RPMI7951 (cell line): ENCODE measurements at places on chromosomes 3 and 15.

- DNase-seq: peak; percentile 64
These were observed 64.3 kb downstream of the LEO1 start for GRCh38 chr15:51907136-51907862.

GRCh38 chr15:36814105-36814504 lies 234.7 kb downstream of the CDIN1 start:
- DNase-seq: no peak

DNA sequence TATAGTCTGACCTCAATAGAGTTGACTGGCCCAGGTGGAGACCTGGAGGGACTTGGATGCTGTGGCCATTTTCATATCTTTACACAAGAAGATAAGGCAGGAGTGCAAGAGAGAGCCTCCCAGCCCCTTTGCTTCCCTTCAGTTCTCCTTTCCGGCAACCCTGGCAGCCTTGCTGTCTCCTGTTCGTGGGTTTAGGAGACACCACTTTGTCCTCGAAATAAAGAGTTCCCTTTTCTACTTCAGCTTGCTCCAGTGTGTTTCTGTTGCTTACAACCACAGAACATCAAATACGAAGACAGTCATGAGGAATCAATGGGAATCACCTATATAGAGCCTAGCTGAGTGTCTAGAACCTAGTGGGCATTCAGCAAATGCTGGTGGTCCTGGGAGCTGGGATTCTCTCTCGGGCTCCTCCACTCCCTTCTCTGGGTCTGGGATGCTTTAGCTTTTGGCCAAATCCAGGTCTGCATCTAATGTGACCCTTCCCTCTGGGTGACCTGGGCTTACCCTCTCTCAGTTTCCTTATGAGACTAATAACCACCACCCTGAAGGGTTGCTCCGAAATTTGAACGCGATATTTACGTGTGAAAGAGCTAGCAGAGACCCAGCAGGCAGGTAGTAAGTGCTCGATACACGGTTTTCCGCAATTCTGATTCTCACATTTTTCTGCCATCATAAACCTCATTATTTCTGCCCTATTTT lies 44.5 kb downstream of the PCSK6 start:
- no peak for DNase-seq

DNA sequence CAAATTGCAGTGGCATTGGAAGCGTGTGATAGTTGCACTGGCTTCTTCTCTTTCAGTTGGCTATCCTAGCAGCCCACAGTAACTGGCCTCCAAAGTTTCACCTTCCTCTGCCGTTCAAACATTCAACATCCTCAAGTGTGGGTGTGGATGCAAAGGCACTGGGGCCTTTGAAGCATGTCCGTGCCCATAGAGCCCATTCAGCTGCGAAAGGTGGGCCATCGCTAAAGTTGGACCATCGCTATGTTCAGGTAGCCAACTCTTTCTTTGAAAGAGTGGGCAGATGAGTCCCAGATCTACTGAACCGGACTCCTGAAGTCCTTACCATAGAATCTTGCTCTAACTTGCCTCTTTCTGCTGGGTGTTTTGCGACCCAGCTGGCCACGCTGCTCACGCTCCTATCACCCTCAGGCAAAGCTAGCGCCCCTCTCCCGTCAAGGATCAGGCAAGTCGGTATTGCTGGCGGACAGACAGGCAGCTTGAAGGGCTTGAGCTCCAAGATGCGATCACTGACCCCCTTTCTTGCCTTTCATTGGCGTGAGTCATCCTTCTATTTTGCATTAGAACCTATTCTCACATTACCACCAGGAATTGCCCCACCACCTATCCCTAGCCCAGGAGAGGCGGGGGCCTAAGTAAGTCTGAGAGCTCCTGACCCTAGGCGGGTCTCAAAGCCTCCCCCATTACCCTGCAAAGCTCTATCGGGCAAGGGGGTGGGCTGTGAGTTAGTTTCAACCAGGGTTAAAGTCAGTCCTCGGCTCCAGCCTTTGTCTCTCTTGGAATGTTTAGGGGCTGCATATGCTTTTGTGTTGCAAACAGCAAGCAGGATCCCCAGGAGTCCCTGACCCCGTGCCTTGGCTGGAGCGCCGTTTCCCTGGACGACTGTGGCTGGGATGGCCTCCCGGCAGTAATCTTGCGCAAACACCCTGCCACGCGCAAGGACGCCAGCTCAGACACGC lies 28.7 kb downstream of the ZIC4 start:
- no peak for DNase-seq

- peak; percentile 52 for DNase-seq
These were observed 557.9 kb downstream of the FGF12 start for GRCh38 chr3:192169332-192169915.

- no peak for DNase-seq
These were observed 135.3 kb downstream of the FNDC3B start for GRCh38 chr3:172174513-172175253.

DNA sequence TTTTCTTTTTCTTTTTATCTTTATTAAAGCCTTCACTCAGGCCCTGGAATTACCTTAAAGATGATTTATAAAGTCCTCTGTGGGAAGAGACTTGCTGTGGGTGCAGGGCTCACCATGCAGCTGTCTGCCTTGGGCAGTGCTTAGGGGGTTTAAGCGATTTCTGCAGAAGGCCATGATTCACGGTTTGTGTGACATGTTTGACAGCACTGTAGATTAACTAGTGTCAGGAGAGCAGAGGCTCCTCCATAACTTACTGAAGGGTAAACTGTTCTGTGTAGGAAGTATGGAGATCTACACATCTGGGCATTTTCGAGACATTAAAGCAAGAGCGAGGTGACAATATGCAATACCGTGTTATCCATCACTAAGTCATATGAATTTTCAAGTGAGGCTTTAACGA lies 137.7 kb downstream of the LRIG1 start:
- DNase-seq: peak; percentile 34

- DNase-seq: peak; percentile 7
These were observed 289.1 kb downstream of the GAP43 start for GRCh38 chr3:115912372-115912771.

DNA sequence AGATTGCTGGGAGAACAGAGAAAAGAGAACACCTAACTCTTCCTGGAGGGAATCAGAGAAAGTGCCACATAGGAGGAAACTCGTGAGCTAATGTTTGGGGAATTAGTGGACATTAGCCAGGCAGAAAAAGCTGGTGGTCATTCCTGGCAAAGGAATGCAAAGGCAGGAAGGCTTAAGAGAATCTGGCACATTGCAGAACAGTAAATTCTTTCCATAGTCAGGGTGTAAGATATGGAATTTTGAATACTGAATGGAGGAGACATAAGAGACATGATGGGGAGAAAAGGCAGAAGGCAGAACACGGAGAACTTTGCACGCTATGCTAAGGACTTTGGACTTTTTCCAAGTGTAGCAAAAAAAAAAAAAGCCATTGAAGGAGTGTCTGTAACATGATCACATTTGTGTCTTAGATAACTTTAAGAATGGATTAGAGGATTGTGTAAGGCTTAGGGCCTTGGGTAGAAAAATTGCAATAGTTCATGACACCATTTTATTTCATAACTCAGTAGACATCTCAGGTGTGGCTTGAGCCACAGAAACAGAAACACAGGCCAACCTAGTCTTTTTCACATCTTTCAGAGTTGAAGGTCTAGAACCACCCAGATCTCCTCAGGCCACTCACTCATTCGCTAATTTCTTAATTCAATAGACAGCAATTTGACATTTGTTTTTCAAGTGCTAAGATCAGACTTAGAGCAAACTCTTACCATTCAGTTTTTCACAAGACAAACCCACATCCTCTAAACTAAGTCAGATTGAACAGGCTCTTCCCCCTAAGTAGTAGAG lies 31.2 kb upstream of the CCDC80 start:
- DNase-seq: peak; percentile 87

GRCh38 chr3:155271343-155271613 lies 22.2 kb downstream of the STRIT1 start:
- no peak for DNase-seq

GRCh38 chr3:122679882-122680474 lies 661 bp upstream of the PARP14 start:
- peak; percentile 55 for DNase-seq

DNA sequence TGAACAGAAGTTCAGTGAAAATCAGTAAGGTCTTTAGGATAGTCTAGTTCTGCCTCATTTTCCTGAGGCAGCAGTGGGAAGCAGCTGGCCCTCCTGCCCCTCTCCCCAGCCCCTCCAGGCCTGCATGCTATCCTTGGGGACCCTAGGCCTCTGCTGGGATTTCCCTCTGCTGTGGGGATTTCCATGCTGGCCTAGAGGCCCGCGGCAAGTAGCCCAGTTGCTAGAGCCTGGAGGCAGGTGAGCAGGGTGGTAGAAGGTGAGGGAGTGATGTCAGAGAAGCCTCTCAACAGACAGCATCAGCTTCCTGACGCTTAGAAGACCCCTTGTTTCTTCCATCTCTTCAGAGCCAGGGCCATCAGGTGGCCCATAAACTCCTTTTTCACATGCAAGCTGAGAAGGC lies 305.8 kb upstream of the THBS1 start:
- DNase-seq: no peak

DNA sequence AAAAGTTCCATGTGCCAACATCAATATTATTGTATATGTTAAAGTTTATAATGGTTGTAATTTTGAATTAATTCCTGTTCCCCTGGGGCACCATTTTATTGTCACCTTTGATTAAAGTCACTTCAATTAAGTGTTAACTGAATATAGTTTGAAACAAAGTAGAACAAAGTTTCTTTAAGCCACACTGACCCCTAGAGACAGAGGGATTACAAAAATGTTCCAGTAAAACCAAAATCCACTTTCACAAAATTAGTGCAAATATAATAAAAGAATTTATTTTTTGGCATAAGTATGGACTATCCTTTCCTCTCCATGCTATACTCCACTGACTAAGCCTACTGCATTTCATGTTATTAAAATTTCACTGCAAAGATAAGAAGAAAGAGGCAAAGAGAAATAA lies 123.9 kb downstream of the ZMAT3 start:
- no peak for DNase-seq

DNA sequence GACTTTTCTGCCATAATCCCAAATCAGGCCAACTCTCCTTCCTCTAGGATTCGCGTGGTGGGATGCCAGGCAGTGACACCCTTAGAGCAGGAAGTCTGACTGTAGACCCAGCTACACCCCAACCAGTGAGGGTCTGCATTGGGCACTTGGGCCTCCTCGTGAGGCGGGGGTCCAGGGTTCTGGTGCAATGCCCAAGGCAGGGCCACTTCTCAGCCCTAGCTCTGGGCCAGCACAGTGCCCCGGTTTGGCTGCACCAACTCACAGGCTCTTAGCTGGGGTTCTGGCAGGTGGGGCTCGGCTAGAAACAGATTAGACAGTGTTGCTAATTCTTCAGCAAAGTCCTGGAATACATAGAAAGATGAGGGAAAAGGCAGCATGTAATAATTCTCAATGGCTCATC lies 12.7 kb downstream of the CDAN1 start:
- DNase-seq: no peak

DNA sequence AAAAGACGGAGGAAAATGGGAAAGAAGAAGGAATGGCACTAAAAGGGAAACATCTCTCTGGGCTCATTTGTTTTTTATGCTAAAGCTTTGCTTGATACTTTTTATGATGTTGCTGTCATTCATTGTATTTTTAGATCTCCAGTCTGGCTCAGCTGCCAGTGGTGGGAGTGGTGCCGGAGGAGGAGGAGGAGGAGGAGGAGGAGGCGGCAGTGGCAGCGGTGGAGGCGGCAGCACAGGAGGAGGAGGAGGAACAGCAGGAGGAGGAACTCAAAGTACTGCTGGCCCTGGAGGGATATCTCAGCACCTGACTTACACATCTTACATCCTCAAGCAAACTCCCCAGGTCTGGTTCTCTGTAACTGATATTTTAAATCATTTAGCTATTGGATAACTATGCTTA lies 49.6 kb downstream of the MAP6D1 start:
- no peak for DNase-seq

DNA sequence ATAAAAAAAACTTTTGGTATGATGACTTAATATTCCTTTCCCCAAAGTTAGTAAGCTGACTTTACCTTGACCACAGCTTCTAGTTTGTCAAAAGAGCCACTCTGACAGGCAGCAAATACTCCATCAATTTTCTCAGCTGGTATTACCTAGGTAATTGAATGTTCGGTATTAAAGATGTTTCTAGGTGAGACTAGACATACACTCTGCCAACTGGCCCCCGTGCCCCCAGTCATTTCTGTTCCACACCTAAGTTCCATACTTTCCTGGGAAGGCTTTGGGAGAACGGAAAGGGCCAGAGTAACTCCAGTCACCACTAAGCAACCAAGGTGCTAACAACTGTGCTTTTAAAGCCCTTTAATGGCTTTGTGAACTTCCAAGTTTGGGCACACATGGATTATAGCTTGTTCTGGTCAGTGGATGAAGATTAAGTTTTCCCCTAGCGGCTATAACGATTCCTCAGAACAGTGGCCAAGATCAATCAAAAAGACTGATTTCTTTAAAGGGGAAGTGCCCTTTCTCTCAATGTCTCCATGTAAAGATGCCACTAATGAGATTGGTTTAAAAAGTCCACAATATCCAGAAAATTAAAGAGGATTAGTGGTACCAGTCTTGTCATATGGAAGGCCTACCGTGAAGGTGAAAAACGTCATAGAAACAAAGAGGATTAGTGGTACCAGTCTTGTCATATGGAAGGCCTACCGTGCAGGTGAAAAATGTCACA lies 7.0 kb downstream of the EIF4A2 start:
- DNase-seq: peak; percentile 57

GRCh38 chr3:196344663-196345062 lies 6.5 kb upstream of the TM4SF19 start:
- no peak for DNase-seq

- DNase-seq: no peak
These were observed 452 bp downstream of the BBX start for GRCh38 chr3:107523289-107523538.

- DNase-seq: no peak
These were observed 4.1 kb upstream of the BMF start for GRCh38 chr15:40112789-40113188.

- peak; percentile 48 for DNase-seq
These were observed 40.6 kb upstream of the ADCY5 start for GRCh38 chr3:123489400-123490004.

DNA sequence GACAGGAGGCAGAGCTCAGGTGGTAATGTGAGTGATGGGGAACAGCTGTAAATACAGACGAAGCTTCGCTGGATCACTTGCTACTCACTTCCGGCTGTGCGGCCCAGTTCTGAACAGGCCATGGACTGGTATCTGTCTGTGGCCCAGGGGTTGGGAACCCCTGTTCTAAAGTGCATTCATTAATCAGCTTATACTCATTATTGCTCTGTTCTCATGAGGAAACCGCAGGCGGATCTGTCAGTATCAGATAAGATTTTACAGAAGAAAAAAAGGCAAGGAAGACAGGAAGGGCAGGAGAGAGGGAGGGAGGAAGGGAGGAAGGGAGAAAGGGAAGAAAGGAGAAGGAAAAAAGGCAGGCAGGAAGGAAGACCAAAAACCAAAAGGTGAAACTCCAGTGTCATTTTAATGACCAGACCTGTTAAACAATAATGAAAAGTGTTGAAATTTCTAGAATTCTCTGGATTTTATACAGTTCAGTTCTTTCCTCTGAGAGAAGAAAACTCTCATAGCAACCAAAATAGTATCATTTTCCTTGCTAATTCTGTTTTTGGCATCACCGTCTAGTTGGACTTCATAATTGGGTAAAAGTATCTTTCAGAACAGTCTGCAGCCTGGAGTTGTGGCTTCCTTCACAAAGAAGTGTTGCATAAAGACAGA lies 128.0 kb upstream of the PROK2 start:
- DNase-seq: no peak

- no peak for DNase-seq
These were observed 241.8 kb downstream of the ADAMTS17 start for GRCh38 chr15:100099976-100100375.

GRCh38 chr3:46370839-46371518 lies at the start of gene CCR5:
TSS of gene CCR5 (plus strand) at chr3:46370946. CDS start at chr3:46372903, 1,957 bp downstream.
- no peak for DNase-seq
